Activated naive CD8-positive, alpha-beta T cell treated with anti-CD3 and anti-CD28 coated beads for 36 hours (primary cell): ENCODE measurements at places on chromosomes 16 and 17.

DNA sequence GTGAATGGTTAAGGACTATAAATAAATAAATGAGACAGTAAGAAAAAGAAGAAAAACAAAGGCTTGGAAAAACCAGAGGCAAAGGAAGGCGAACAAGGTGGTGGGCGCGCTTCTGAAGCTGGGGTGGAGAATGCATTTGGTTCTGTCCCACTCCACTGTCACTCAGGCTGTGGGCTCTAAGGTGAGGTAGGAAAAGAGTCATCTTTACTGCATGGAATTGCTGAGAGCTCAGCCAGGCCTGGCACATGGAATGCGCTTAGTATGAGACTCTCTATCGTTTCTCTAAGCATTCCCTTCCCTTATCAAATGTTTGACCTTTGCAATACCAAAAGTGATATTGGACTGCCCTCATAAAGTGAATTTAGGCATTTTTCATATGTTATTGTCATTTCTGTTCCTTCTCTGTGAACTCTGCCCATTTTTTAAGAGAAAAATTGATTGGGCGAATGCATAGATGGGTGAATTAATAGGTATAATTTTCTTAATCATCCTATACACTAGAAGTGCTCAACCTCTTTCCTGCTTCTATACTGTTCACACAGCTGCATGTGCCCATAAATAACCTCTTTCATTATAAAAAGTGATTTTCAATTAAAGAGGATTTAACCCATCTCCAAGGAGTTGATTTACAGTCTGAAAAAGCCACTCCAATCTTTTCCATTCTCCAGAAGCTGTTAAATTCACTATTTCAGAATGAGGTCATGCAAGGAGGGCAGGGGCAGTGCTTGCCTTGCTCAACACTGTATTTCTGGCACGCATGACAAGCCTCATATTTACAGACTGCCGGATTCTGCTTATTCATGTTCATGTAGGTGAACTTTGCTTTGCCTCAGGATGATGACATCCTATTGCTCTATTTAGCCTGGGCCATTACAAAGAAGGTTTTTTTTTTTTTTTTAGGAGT is 87.7 kb downstream of the MYH10 start:
- no peak for DNase-seq

DNA sequence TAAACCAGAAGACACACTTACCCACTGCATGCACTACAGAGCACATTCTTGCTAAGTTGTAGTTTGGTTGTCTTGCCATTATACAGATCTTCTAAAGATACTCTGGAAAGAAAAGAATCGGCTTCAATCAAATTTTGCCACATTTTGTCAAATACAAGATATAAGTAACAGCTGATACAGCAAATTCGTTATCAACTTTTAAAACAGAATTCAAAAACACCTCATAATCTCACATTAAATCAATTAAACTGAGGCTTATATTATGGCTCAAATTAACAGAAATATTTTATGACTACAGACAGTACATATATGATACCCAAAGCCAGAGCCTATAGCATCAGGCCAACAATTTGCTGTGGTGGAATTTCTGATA is 5.4 kb downstream of the DNAJA2 start:
- no peak for DNase-seq

DNA sequence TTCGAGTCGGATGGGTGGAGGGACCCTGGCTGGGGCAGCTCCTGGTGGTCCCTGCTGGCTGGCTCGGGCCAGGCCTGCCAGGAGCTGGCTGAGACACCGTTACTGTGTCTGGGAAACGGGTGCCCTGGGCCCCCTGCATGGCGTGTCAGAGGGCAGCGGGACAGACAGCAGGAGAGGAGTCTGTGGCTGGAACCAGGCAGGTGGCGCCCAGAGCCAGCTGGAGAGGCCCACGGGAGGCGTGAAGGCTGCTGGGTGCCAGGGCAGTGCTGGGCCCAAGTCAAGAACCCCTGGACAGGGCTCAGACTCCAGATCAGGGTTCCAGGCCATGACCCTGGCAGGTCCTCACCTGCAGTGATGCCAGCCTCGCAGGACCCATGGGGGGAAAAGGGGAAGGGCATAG is 16.6 kb downstream of the SOX8 start:
- DNase-seq = no peak

- no peak for DNase-seq
Measured at GRCh38 chr17:17394494-17394893, 82.3 kb upstream of the MED9 start.

- DNase-seq = no peak
Measured at GRCh38 chr16:26563018-26563417, 503.7 kb upstream of the C16orf82 start.
